A673 (cell line): ENCODE measurements at places on chromosomes 1 and 21.

DNA sequence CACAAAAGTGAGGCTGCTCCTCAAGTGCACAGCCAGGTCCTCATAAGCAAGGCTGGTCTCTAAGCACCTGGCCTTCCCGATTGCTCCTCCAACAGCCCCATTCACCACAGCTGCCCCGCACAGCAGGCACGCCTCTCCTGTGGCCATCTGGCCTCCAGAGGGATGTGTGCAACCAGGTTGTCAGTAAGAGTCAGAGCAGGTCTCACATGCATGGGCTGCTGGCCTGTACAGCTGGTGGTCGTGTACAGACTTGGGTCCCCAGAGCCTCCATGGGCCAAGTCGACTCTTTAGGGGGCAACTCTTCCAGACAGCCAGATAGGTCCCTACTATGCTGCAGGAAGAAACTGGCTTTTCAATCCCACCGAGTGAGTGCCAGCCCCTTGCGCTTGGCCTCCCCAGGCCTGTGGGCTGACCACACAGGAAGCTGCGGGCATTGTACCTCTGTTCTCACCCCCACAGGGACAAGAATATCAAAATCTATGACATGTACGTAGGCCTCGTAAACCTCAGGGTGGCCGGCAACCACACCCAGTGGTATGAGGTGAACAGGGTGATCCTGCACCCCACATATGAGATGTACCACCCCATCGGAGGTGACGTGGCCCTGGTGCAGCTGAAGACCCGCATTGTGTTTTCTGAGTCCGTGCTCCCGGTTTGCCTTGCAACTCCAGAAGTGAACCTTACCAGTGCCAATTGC, 1.4 kb downstream of the PRSS38 start:
- no peak for DNase-seq
- H3K27ac ChIP-seq, result no peak overlapping the region
- H3K4me1 ChIP-seq, result no peaks in the 10 kb centered on the region
- no peak overlapping the region for H3K4me3 ChIP-seq
- H3K27me3 ChIP-seq, result peaks cover 4% of the 10 kb centered on the region
- H3K36me3 ChIP-seq, result no peaks in the 10 kb centered on the region

- no peaks in the 10 kb centered on the region for H3K36me3 ChIP-seq
- peaks cover 35% of the 10 kb centered on the region for H3K4me1 ChIP-seq
- no peak for DNase-seq
- no peak overlapping the region for H3K27ac ChIP-seq
Observed at GRCh38 chr1:226656601-226657277, 82.3 kb downstream of the ITPKB start.

DNA sequence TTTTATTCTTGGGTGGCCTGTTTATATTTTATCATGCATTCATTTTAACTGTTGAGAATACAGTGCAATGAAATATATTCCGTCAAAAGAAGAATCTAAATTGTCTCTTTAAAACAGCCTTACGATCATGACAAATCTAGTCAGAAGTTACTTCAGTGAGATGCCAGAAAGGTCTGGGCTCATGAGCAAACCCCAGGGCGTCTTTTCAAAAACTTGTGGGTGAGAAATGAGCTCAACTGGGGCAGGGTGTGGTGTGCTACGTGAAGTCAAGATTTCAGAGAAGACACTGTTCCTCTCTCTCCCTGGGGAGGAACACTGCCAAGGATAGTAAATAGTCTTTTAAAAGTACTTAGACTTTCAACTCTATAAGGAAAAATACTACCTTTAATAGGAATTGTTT, 13.4 kb upstream of the UAP1 start:
- DNase-seq, result peak; percentile 29
- H3K4me1 ChIP-seq, result peaks cover 11% of the 10 kb centered on the region
- no peaks in the 10 kb centered on the region for H3K36me3 ChIP-seq
- H3K4me3 ChIP-seq, result no peak overlapping the region

- DNase-seq, result no peak
- H3K4me1 ChIP-seq, result no peaks in the 10 kb centered on the region
- H3K4me3 ChIP-seq, result no peak overlapping the region
- H3K36me3 ChIP-seq, result no peaks in the 10 kb centered on the region
- no peak overlapping the region for H3K27ac ChIP-seq
Observed at GRCh38 chr1:234656944-234657654, 47.1 kb upstream of the IRF2BP2 start.
